Activated B cell treated with CpG ODN at 0.5 μM for 24 hours (primary cell): ENCODE measurements at places on chromosomes 5 and 9. TPM values are rescaled to one million over a fixed set of nuclear protein-coding genes. Genes with fewer than 3 reads are reported as not detected.

Gene PTPRD
- 0.04 and 0.24 TPM in 2 replicates for total RNA-seq

Gene SURF2
- total RNA-seq: 17.3 and 17.8 TPM in 2 replicates

Gene SLC27A6
- total RNA-seq: not detected in 2 replicates

Gene OR1J2
- total RNA-seq: not detected in 2 replicates
